ENCODE measurements at places on chromosomes 13 and 19.

DNA sequence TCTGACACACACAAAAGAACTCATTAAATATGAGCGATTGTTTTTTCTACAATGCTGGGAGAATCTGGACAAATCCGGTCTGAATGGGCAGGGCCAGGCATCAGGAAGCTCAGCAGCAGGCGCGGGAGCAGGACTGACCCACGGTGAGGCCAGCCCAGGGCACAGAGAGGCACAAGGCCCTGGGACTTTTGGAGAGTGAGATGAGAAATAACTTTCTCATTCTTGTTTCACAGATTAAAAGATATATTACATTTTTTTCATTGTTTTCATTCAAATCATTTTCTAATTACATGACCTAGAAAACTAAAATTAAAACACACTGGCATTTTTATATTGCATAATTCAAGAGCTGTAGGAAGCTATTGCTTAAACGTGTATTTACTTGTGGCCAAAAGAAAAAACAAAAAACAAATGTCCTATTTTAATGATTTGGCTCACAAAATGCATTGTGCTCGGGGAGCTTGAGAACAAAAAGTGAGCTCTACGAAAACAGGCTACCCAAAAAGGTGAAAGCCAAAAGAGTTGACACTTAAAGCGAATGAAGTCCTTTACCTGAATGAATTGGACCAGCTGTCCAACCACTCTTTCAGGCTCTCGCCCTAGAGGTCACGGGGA is 133.1 kb downstream of the TNFRSF19 start:
- peaks cover 30% of the 10 kb centered on the region for H3K4me1 ChIP-seq
- no peaks in the 10 kb centered on the region for H3K27me3 ChIP-seq
- no peak overlapping the region for H3K4me3 ChIP-seq
- no peak for DNase-seq
- H3K36me3 ChIP-seq, result no peaks in the 10 kb centered on the region

DNA sequence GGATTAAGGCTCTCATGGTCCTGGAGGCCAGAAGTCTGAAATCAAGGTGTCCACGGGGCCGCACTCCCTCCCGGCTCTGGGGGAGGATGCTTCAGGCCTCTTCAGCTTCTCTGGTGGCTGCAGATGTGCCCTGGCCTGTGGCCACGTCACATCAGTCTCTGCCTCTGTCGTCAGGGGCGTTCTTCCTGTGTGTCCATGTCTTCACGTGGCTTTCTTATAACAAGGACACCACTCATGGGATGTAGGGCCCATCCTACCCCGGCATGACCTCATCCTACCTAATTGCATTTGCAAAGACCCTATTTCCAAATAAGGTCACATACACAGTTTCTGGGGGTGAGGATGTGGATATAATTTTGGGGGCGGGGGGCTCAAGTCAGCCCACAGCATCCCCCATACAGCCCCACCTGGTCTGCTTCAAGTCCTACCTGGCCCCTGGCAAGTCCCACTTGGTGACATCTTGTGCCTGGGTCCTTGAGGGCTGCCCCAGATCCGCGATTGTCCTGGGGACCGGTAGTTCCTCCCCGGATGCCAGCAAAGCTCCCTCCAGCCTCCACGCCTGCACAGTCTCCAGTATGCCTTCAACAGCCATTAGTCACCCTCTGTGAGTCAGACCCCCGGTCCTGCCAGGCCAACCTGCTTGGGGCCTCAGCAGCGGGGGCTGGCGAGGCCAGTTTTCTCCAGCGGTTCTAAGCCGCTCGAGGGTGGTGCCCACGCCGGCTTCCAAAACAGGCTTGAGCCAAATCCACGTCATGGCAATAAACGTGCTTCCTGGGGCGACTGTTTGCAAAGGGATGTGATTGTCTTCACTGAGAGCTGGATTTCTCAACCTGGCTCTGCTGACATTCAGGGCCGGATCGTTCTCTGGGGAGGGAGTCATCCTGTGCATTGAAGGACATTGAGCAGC is 32.2 kb downstream of the MYO9B start:
- no peaks in the 10 kb centered on the region for H3K27me3 ChIP-seq
- H3K27ac ChIP-seq, result peak overlapping the region; percentile 71
- no peak overlapping the region for H3K4me3 ChIP-seq

DNA sequence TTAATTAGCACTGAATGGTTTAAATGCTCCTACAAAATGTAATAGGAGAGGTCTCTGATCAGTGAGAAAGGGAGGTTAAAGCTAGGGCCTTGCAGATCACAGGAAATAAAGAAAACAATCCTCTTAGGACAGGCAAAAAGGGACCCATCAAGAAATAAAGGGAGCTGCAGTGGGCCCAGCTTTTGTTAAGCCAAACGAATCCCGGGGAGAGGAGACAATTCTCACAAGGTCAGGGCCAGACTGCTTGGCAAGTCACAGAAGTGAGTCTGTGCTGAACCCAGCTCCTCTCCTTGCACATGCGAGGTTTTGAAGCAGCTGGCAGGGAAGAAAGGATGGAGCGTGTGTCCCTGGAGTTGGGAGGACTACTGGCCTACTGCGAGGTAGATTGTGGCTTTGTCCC is 285.8 kb downstream of the COG6 start:
- no peak overlapping the region for H3K4me3 ChIP-seq
- no peak for DNase-seq
- H3K36me3 ChIP-seq, result no peaks in the 10 kb centered on the region
- H3K27me3 ChIP-seq, result no peaks in the 10 kb centered on the region

DNA sequence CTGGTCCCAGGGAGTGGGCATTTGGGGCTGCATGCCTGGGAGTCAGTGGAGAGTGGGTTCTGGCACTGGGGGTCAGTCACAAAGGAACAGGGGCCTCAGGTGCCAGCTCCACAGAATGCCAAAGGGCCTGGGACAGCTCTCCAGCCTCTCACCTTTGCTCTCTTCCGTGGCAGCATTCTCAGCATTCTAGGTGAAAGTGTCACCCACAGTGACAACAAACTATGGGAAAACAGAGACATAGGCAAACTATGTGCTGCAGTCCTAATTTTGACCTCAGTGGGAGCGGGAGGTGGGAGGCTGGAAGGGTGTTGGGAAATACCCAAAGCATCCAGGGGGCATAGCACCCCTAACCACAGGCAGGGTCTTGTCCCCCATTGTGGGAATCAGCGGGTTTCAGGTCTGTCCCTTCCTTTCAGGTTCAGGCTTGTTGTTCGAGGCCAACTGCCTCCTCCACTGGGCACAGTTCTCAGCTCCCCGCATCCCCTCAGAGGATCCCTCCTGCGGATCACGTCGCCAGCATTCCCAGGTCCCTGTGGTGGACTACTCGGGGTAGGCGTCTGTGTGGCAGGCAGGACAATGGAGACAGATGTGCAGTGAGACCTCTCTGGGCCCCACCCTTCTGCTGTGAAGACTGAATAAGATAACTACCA is 52.4 kb downstream of the TSHZ3 start:
- H3K4me1 ChIP-seq, result peaks cover 12% of the 10 kb centered on the region
- H3K27me3 ChIP-seq, result no peaks in the 10 kb centered on the region
- H3K27ac ChIP-seq, result no peak overlapping the region
- H3K4me3 ChIP-seq, result no peak overlapping the region

GRCh38 chr19:45825917-45826893 is 11.1 kb upstream of the RSPH6A start:
- DNase-seq, result no peak
- H3K4me3 ChIP-seq, result no peak overlapping the region
- no peaks in the 10 kb centered on the region for H3K27me3 ChIP-seq

DNA sequence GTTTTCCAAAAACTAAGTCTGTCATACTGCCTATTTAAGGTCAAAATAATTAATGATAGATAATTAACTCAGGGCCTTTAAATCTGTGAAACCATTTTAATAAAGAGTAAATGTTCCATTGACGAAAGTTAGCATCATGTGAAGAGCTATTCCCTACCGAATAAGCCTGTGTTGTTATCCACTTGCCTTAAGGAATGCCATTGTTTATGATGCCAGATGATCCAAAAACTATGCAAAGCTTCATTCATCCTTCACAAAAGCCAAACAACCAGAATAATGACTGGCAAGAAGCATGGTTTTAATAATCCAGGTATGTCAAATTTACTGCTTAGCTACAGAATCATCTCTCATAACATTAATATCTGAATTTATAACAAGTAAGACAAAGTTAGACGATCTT is 6.5 kb upstream of the GPC6 start:
- no peak overlapping the region for H3K27ac ChIP-seq
- H3K27me3 ChIP-seq, result no peaks in the 10 kb centered on the region
- H3K4me3 ChIP-seq, result no peak overlapping the region

DNA sequence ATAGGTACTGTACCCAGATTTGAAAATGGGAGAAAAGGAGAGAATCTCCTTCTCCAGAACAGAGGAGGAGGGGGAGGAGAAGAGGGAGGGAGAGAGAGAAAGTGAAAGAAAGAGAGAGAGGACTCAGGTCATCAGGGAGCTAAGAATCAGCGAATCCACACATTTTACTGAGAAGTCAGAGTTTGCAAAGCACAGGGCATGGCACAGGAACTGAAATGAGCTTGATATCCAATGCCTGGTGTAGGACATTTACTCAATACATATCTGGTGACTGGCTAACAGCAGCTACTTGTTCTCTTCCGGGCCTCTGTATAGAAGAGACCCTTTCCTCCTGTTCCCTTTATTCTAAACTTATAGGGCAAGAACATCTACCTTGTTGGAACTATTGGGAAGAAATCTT is 375.1 kb downstream of the KLF5 start:
- no peaks in the 10 kb centered on the region for H3K27me3 ChIP-seq
- no peak overlapping the region for H3K27ac ChIP-seq
- H3K4me1 ChIP-seq, result peaks cover 7% of the 10 kb centered on the region
- H3K36me3 ChIP-seq, result peaks cover 7% of the 10 kb centered on the region

DNA sequence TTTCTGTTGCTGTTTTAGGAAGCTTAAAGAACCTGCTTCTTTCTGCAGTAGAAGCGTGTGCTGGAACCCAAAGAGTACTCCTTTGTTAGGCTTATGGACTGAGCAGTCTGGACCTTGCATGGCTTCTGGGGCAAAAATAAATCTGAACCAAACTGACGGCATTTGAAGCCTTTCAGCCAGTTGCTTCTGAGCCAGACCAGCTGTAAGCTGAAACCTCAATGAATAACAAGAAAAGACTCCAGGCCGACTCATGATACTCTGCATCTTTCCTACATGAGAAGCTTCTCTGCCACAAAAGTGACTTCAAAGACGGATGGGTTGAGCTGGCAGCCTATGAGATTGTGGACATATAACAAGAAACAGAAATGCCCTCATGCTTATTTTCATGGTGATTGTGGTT is 103.1 kb downstream of the TNFRSF19 start:
- peaks cover 33% of the 10 kb centered on the region for H3K4me1 ChIP-seq
- H3K36me3 ChIP-seq, result peaks cover 13% of the 10 kb centered on the region
- no peak overlapping the region for H3K4me3 ChIP-seq
- no peak for DNase-seq
- peak overlapping the region; percentile 76 for H3K27ac ChIP-seq

- no peak overlapping the region for H3K27ac ChIP-seq
- no peak for DNase-seq
- peaks cover 26% of the 10 kb centered on the region for H3K36me3 ChIP-seq
- no peak overlapping the region for H3K4me3 ChIP-seq
These were observed 3.8 kb upstream of the CCDC97 start for GRCh38 chr19:41305927-41306793.
